Heart right ventricle (tissue), 16 donors: ENCODE measurements at places on chromosomes 4 and X. TPM values are rescaled to one million over a fixed set of nuclear protein-coding genes. Genes with fewer than 3 reads are reported as not detected.

The AFP gene
- total RNA-seq: not detected

The UGT2B15 gene
- total RNA-seq: not detected

The S100G gene
- not detected for total RNA-seq

The HTRA3 gene
- total RNA-seq: 32.4 TPM

The NAP1L2 gene
- total RNA-seq: 16.7 TPM
